HFF-Myc (cell line): ENCODE measurements at places on chromosomes 2 and 18.

DNA sequence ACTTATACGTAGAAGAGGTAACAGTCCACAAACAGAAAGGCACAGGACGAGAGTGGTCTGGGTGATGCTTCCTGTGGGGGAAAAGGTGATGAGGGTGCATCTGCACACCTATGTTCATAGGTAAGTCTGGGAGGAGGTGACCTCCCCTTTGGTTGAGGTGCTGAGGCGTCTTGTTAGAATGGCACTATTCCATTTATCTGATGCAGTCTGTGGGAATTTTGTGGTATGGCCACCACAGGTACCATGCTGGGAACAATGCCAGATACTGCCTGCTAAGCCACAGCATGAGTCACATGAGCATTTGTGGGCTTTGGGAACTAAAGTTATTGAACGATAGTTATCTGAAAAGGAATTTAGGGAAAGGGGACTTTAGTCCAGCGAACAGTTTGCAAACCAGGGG lies 27.9 kb downstream of the IL37 start:
- no peak for DNase-seq

- no peak for DNase-seq
Observed at GRCh38 chr2:160105366-160105765, 43.0 kb upstream of the PLA2R1 start.

- no peak for DNase-seq
Observed at GRCh38 chr2:235199128-235199527, 247.3 kb downstream of the SH3BP4 start.

- no peak for DNase-seq
Observed at GRCh38 chr18:23453680-23454058, 582 bp downstream of the RIOK3 start.
